Tibial nerve (tissue), 4 donors: ENCODE measurements at places on chromosomes 6 and 20.

DNA sequence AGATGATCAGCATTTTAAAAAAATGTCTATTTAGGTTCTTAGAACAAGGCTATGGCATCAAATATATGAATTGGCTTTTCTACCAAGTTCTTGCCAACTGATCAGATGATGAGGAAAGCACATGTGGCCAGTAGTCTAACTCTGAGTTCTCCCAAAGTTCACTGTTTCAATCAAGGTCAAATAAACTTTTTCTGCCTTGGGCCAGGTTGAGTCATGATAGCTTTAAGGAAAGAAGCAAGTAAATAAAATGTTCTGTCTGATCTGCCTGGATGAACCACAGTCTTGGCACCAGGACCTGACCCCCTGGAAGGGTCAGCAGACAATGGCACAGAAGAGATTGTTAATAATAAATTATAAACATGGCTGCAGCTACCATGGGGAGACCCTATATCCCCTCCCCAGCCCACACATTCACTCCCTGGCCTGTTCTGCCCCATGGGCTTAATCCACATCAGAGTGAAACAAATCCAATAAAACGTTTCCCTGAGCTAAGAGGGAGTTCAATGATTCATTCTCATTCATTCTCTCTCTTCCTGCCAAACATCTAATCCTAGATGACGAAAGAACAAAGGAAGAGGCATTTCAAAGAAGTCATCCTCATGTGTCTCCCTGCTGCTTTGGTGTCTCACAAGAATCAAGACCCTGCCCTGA lies 661.6 kb downstream of the DHX35 start:
- no peak for DNase-seq

DNA sequence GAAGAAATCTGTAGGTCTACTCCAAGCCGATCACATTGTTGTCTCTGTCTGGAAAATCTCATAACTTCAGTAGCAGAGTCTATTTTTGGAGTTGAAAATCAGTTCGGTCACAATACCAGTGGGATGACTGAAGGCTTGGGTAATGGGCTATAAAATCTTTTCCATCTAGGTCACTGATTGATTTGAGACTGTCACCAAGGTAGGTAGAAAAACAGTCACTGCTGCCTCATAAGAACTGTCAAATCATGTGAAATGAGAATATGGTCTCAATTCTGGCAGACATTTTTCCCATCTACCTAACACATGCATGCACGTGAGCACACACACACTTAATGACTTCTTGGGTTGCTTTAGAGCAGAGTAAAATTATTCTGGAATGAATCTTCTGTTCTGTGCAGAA lies 1162.8 kb upstream of the CITED2 start:
- no peak for DNase-seq

DNA sequence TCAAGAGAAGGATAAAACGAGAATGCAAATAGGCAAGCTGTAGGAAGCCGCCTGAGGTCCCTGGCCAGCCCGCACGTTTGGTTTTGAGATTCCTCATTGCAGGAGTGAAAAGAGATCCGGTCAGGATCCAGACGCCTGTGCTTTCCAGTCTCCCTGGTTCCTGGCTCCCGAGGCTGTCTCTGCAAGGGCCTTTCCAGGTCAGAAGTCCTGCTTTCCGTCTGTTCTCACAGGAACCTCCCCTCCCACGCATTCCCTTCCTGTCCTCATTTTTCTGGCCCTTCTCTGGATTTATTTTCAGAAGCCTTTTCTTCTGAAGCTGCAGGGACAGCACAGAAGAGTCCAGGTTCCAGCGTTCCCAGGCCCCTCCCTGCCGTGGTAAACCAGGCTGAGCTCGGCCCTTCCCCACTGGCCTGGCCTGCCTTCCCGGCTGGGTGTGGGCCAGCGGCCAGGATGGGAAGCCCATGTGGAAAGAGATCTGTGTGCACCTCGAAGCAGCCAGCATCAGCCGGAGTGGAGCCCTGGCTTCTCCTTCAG lies 54.0 kb downstream of the TMEM242 start:
- DNase-seq, result no peak

DNA sequence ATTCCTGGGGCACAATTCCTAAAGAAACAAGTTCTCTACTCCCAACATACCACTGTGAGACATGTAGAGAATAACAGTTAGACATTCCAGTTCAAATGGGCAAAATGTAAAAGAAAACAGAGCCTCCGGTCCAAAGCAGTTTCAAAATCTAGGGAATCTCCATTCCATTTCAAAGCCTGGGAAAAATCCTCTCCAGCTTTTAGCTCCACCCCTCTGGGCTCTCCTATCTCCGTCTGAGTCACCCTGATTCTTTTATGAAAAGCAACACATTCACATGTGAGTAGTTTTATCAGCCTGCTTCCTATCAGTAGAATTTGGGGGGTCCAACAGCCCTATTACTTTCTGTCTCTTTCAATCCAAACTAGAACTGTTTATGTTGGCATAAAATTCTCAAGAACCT lies 3.7 kb downstream of the CSNK2A1 start:
- no peak for DNase-seq

DNA sequence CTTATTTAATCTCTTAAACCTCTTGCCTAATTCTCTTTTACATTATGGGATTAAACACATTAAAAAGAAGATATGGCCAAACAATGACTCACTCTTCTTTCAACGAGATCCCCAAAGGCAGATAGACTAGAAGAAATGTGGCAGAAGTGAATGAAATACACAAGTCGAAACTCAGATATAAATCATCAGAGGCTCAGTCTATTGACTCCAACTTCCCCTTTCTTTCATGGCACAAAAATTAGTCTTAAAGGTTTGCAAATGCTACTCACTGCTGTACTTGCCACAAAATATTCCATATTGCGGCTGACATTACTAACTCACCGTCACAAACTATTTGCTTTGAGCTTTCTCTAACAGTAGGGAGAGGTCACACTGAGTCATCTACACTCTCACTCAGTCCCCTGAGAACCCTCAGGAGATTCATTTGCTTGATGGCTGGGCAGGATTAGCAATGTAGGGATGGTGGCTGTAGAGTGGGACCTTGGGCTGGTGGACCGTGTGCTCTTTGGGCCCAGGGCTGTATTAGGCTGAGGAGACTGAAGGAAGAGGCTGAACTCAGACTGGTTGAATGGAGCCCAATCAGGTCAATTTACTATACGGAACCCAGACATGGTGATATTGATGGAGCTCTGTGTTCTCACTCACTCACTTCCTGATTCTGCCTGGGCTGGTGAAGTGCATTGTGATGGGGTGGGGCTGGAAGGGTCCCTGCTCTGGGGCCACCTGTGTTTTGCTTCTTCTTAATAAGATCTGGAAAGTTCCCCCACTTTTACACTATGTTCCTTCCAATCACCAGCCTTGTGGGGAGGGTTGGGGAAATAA lies 42.8 kb upstream of the UBR2 start:
- DNase-seq, result no peak

- peak; percentile 10 for DNase-seq
Observed at GRCh38 chr20:15654208-15654649, 919.0 kb downstream of the KIF16B start.

DNA sequence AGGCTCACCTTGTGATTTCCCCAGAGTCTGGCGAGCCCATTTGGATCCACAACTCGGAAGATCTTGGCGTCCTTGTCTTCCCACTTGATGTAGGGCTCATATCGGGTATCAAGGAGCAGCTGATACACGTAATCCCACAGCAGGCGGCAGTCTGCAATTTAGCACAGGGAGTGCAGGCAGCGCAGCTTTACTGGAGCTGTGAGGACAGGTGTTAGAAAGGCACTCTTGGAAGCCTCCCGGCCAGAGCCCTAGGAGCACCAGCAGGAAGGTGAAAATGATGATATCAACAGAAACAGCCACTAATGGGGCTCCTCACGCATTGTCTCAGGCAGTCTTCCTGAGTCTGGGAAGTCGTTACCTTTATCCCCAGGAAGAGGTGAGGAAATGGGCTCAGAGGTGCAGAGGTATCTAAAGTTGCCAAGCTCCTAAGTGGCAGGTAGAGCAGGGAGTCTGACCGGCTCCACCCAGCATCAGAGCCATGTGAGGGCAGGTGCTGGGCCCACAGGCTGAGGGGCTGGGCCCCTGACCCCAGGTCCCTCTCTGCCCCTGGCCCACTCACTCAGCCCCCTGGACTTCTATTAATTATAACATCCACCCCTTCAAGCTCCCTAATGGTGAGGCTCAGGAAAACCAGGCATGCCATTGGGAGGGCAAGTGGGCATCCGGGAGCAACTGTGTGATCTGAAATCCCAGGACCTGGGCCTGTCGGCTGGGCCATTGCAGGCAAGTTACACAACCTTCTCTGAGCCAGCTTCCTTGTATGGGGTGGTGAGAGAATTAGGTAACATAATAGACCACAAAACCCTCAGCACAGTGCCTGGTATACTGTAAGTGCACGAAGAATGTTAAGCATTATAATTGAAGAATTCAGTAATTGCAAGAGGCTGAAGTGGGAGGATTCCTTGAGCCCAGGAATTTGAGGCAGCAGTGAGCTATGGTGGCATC lies 18.3 kb downstream of the ETV7 start:
- DNase-seq, result no peak

- no peak for DNase-seq
Observed at GRCh38 chr6:6950373-6951145, 157.2 kb upstream of the RREB1 start.

- DNase-seq, result no peak
Observed at GRCh38 chr6:44268095-44268628, 2.1 kb upstream of the TMEM151B start.

DNA sequence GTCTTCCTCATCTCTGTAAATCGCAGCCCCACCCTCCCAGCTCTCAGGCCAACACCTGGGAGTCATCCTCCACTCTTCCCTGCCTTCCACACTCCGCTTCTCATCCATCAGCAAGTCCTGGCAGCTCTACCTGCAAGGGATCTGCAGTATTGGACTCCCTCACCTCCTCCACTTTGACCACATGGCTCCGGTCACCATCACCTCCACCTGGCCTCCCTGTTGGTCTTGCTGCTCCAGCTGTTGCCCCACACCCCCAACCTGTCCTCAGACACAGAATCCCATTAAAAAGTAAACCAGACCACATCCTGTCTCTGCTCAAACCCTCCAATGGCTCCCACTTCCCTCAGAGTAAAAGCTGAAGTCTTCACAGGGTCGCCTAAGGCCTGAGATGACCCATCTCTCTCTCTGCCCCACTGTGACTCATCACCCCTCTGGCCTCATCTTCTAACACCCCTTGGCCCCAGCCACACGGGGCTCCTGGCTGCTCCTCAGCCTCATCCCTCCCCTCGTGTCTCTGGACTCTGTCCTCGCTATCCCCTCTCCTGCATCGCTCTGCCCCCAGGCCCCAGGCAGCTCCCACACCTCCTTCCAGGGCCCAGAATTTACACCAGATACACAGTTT lies 185.1 kb upstream of the SULF2 start:
- DNase-seq, result no peak

- DNase-seq, result no peak
Observed at GRCh38 chr20:54476169-54477009, 996 bp downstream of the DOK5 start.

DNA sequence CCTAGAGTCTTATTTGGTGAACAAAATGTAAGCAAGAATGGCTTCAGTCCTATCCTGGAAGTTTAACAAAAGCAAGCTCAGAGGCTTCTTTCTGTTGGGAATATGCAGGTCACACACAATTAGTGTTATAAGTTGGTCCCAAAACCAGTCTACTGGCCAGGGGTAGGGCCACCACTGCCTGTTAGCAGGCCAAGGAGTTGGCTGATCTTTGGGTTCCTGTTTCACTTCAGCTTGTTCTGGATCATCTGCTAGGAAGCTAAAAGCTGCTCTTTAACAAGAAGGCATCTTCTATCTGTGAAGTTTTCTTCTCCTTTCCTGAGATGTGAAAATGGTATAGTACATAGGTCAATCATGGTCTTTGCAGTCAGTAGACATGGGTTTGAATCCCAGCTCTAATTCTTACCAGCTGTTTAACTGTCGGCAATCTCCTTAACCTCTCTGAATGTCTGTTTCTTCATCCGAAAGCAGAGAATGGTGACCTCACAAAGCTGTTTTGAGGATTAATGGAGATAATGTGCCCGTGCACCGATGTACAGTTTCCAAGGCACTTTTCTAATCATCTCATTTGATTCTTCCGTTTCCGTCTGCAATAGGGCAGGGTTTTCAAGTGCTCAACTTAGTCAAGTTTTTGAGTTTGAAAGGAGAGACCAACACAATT lies 271.2 kb upstream of the TAB2 start:
- DNase-seq, result no peak

DNA sequence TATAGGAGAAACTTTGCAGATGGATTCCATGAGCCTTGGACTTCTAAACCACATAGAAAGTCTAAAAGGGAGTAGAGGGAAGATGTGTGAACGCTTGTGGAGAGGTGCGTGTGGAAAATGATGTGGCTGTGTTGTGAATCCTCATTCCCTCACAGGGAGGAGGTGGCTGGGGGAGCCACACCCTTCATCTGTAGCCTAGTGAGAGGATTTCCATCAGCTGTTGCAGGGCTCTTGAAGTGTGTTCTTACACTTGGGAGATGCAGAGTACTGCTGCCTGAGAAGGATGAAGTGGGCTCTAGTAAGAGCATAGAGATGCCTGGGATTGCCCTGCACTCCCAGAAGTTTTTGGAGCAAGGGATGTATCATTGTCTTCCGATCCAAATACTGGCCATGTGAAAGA lies 279.6 kb downstream of the QKI start:
- no peak for DNase-seq

- no peak for DNase-seq
Observed at GRCh38 chr6:56255349-56255748, 8.0 kb upstream of the COL21A1 start.

GRCh38 chr6:91669871-91670268 lies 1083.0 kb upstream of the MAP3K7 start:
- no peak for DNase-seq

DNA sequence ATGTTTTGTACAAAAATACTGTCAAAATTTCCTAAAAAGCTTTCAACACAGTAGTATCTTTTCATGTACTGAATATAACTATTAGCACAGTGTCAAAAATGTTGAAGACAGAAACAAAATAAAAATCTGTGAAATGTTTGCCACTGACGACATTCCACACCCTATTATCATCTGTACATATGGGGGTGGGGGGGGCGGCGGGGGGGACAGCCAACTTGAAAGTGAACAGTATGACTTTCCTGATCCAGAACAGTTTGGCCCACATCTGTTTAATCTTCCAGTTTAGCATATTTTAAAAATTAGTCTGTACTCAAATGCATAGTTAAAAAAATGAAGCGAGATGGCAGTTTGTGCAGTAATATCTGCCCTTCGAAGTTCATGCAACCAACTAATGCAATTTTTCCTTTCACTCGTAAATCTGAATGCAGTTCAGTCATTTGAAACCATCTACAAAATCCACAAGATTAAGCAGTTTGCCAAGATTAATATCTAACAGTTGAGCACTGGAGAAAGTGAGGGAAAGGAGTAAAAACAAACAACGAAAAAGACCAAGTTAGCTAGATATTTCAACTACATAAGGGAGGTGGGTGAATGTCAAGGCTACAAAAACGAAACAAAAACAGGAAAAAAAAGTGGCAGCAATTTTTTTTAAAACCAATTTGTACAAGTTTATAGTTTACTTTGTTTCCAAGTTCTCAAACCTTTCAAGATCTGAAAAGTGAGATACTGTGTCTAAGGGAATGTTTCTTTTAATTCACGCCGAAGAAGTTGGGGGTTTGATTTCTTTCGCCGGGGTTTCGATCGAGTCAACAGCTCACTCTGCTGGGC lies 1.9 kb downstream of the CITED2 start:
- DNase-seq, result no peak
